Bladder microvascular endothelial cell (primary cell): ENCODE measurements at places on chromosomes 12 and 14. TPM values are rescaled to one million over a fixed set of nuclear protein-coding genes. Genes with fewer than 3 reads are reported as not detected.

The RTL1 gene
- total RNA-seq: not detected in 2 replicates

The HAL gene
- under 0.01 and 0.25 TPM in 2 replicates for total RNA-seq

The KRT5 gene
- 0.31 and 0.65 TPM in 2 replicates for total RNA-seq

The RNASE7 gene
- not detected in 2 replicates for total RNA-seq

The CLEC14A gene
- 122 and 339 TPM in 2 replicates for total RNA-seq

The TRIM9 gene
- total RNA-seq: not detected in 2 replicates

The CEP290 gene
- total RNA-seq: 5.8 and 12.6 TPM in 2 replicates

The CDH24 gene
- total RNA-seq: 8.7 and 10.9 TPM in 2 replicates

The CCDC197 gene
- not detected in 2 replicates for total RNA-seq

The SYT1 gene
- total RNA-seq: 3.6 and 28.8 TPM in 2 replicates

The AQP5 gene
- under 0.01 and 0.19 TPM in 2 replicates for total RNA-seq

The LRTM2 gene
- not detected in 2 replicates for total RNA-seq

The JAG2 gene
- 65.9 and 197 TPM in 2 replicates for total RNA-seq

The EFS gene
- 0.13 TPM in 1 of 2 replicates, not detected in the other for total RNA-seq

The SLC10A1 gene
- not detected in 2 replicates for total RNA-seq

The PTHLH gene
- total RNA-seq: 0.25 TPM in 1 of 2 replicates, not detected in the other

The RASSF8 gene
- total RNA-seq: 40.6 and 91.8 TPM in 2 replicates

The CLEC4A gene
- total RNA-seq: 0.19 TPM in 1 of 2 replicates, not detected in the other
